ENCODE measurements at places on chromosomes 7 and 10.
A peak's percentile ranks its signal among the peaks of the same experiment; 100 is the strongest.

DNA sequence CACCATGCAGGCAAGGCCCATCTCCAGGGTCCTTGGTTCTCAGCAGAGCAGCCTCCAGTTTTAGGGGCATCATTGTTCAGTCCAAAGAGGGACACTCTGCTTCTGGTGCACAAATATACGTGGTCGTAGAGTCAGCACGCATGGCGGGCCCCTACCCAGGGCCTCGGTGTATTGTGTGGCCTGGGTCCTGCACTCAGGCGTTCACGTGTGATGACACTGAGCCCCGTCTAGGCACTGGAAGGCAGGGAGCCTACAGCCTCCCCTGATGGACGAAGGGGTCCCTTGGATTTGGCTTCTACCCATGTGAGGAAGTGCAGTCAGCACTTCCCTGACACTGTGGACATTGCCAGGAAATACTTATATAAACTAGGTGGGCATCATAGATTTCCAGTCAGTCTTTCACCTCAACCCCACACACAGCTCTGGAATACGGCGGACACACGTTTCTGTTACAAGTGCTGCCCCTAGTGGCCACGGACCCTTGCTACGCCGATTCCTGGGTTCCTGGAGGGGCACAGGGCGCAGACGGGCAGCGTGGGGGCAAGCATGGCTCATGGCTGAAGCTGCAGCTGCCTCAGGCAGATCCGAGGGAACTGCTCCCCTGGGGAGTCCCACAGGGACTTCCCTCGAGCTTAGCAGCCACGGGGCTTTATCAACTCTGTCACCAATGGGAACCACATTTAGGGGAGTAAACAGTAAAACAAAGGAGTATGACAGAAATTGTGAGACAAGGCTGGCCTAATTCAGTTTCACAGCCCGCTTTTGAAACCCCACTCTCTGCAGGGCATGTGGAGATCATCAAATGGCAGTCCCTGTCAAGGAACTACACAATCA is 25.4 kb downstream of the AIFM2 start:
- DNase-seq, result no peak

- DNase-seq, result no peak
Measured at GRCh38 chr7:73435471-73436009, 2.0 kb downstream of the FZD9 start.

GRCh38 chr7:34550996-34551395 is 107.0 kb upstream of the NPSR1 start:
- DNase-seq, result no peak

GRCh38 chr7:69078997-69079769 is 519.1 kb upstream of the AUTS2 start:
- no peak for DNase-seq

DNA sequence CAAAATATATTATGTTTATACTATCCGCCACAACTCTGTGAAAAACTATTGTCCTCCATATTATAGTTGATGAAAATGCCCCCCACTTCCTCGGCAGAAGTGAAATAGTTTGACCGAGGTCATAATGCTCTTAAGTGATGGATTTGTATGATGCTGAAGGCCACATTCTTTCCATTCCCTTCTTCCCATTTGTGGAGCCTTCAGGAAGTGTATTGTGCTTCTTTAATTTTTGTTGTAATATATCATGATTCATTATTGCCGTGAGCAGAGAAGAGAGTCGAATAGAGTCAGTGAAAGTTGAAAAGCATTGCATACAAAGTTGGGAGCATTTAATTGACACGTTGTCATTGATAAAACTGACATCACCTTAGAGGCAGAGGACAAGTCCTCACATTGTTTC is 460.3 kb downstream of the SUGCT start:
- DNase-seq, result no peak

DNA sequence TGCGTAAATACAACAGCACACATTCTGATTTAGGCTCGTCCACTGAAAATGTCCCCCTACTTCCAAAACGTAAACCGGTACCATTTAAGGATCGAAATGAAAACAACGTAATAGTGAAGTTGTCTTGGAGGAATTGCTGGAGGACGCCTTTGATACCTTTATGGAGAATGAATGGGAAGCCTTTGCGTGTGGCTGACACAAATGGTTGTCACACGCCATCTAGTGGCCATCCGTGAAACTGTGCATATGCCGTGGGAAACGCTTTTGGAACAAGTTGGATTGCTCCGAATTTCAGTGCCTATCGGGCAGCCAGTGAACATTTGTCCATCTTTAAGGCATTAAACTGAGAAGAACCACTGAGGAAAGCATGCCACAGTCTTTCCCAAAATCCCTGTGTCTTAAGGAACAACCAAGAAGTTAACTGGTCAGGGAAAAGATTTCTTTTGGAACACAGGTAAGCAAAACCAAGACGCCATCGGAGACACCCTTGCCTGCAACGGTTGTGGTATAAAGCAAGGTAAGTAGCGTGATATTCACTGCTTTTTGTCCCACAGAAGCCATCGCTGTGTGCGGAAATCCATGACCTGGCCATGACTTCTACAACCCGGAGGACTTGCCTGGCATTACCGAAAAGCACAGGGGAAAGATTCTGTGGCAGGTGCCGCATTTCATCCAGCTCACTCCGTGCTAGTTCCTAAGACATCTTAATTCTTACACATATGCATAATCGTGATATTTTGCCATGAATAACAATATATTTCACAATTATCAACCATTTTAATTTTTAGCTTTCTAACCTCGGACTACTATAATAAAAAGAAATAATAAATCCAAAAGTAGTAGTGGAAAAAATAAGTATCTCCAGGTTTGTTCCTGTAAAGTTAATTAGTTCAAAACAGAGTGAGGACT is 100.6 kb downstream of the FAM204A start:
- peak; percentile 72 for DNase-seq

DNA sequence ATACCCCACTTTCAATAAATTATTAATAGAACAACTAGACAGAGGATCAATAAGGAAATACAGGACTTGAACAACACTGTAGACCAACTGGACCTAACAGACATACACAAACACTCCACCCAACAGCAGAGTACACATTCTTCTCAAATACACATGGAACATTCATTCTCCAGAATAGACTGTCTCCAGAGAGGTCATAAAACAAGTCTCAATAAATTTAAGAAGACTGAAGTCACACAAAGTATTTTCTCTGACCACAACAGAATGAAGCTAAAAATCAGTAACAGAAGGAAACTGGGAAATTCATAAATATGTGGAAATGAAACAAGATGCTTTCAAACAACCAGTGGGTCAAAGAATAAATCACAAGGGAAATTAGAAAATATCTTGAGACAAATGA is 119.8 kb downstream of the SMURF1 start:
- no peak for DNase-seq

DNA sequence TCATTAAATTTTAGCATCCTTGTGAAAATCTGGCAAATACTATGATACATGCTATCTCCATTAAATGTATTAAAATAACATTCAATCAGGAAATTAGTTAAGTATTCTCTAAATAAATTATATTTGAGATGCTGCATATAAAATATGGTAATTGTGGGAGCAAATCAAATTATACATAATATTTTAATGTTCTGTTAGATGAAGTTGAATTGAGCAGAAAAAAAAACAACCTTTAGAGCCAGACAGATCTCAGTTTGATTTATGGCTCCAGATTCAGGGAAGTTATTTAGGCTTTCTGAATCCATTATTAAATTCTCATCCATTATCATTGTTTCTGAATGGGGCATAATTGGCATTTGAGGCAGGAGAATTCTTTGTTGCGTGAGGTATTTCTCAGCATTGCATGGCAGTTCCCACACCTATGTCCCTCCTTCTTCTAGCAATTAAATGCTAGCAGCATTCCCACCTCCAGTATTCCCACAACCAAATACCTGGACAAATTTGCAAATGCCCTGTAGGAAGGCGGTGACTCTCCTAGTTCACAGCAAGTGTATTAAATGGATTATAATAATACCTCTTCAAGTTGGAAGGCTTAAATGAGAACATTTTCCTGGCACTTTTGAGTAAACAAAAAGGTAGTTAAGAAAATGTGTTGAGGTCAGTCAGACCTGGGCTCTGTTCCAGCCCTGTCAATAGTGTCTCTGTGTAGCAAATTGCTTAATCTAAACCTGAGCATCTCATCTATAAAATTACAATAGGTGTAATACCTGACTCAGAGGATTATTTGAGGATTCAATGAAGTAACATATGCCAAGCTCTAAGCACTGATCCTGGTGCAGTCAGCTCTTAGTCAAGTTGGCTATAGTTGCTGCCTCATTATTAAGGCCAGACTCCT is 108.9 kb downstream of the RNLS start:
- no peak for DNase-seq

GRCh38 chr10:88657901-88658300 is 6.3 kb upstream of the LIPF start:
- DNase-seq, result no peak

DNA sequence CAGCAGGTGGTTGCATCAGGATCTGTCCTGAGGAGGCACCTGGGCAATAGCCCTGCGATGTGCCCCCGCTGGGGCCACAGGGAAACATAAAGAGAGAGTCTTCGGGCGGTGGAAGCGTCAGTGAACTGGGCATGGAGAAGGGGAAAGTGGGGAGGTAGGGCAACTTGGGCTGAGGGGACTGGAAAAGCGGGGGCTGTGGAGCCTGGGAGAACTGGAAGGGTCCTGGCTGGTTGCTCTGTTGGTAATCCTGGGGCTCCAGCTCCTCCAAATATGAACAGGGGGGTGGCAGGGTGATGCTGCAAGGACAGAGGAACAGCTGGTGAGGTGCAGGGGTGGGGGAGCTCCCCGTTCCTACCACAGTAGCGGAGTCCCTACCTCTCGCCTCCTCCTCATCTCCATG is 5.2 kb downstream of the NOBOX start:
- DNase-seq, result no peak

GRCh38 chr10:133058331-133059092 is 29.2 kb upstream of the ADGRA1 start:
- DNase-seq, result no peak

DNA sequence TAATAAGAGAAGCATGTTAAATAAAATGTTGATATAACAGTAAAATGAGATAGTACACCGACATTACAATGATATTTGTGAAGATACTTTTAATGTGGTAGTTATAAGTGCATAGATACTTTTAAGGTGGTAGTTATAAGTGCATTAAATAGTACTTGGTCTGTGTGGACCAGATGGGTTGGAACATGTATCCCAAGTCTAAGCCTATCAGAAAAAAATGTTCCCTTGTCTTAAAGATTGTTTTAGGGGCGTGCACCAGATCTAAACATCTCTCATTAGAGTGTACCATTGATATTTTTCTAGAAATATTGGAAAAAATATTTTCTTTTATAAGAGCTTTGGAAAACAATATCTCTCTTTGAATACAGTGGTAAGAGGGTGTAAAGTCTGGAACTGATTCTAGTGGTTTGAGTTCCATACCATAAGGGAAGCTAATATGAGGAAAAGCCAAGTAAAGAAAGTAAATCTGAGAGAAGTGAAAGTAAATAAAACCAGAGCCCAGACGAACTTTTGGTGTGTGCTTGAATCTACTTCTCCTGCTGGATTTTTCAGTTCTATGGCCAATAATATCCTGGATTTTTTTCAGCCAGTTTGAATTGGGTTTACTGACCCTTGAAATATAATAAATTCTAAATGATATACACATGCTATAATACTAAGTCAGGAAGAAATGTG is 175.3 kb downstream of the MBL2 start:
- DNase-seq, result no peak

DNA sequence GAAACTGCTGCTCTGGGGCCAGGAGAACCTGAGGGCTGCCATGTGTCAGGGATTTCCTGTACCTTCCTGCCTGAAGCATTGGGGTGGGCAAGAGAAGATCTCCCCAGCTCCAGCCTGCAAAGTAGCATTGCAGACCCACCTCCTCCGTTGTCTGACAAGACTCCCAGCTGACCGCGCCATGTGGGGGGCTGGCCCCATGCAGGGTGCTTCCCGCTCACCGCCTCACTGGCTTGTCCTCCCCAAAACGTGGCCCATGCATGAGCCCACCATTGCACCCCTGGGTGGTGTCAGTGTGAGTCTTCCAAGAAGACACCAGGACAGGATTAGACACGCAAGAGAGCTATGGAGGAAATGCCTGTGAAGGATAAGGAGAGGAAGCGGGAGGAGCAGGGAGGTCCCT is 68.3 kb downstream of the ABRAXAS2 start:
- no peak for DNase-seq

DNA sequence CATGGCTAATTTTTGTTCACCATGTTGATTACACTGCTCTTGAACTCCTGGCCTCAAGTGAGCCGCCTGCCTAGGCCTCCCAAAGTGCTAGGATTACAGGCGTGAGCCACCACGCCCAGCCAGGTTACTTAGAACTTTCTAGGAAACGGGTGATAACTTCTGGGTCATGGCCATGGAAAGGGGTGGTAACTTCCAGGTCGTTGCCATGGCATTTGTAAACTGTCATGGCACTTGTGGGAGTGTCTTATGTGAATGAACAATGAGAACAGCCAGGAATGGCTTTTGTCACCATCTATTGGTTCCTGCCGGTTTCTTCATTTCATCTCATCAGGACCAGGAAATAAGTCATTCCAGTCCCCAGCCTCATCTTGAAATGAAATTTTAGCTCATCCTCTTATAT is 120.9 kb downstream of the SLC16A9 start:
- DNase-seq, result no peak

GRCh38 chr7:38462819-38463218 is 168.4 kb downstream of the AMPH start:
- DNase-seq, result no peak

DNA sequence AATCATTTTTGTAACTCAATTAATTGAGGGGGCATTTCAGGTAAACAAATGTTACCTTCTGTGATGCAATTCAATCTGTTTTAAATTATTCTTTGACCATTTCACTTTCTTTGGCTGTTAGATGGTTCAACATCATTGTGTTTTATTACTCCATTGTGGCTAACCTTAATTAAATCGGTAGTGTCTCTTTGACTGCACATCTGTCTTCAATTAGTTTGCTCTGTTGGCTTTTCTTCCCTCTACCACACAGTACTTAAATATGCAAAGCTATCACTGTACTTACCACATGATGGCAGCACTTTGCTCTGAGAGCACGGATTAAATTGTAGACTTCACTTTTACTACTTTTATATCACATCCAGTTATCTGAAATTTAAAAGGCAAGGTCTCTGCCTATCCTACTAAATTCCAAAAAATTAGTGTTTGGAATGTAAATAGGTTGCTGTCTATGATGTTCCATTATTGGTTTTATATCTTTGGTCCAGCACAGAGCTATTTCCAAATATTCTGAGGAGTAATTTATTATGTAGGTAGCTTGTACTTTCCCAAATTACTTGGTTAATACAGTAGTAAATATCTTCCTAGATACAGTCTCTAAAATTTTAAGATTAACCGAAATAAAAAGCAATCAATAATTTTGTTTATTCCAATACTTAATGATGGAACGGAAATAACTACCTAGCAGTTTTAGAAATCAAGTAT is 352.0 kb downstream of the PCLO start:
- no peak for DNase-seq

DNA sequence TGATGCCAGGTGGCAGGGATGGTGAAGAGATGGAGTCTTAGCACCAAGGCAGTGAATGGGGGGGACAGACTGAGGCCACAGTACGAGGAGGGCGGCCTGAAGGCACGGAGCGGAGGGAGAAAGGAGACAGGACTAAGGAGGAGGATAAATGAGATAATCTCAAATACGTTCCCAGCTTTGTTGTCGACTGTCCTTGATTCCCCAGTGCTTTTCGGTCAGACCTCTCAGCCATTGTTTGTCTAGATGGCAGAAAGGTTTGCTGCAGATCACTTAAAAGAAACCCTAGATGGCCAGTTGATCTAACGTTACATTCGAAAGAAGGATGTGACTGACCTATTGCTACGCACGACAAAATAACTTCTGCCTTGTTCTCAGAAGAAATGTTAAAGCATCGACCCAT is 479.0 kb downstream of the GATA3 start:
- no peak for DNase-seq

- DNase-seq, result no peak
Measured at GRCh38 chr10:5758927-5759326, 54.3 kb downstream of the GDI2 start.

- no peak for DNase-seq
Measured at GRCh38 chr7:37916673-37917660, at the start of gene SFRP4. TSS of gene SFRP4 (minus strand) at chr7:37916817. CDS start at chr7:37916537, 280 bp downstream.
